H7 (cell line): ENCODE measurements at places on chromosomes 1 and 21. TPM values are rescaled to one million over a fixed set of nuclear protein-coding genes. Genes with fewer than 3 reads are reported as not detected.

ZNF678 gene
- 21.9 and 37.8 TPM in 2 replicates for total RNA-seq

NBPF11 gene
- total RNA-seq = 4.2 and 7.6 TPM in 2 replicates

PTGS2 gene
- 0.38 and 1.7 TPM in 2 replicates for total RNA-seq

ELAPOR1 gene
- 0.07 and 0.10 TPM in 2 replicates for total RNA-seq

NTMT2 gene
- 0.28 TPM in 1 of 2 replicates, not detected in the other for total RNA-seq

A3GALT2 gene
- not detected in 2 replicates for total RNA-seq

OR2T11 gene
- not detected in 2 replicates for total RNA-seq

SCCPDH gene
- 11.1 and 12.2 TPM in 2 replicates for total RNA-seq

DNA sequence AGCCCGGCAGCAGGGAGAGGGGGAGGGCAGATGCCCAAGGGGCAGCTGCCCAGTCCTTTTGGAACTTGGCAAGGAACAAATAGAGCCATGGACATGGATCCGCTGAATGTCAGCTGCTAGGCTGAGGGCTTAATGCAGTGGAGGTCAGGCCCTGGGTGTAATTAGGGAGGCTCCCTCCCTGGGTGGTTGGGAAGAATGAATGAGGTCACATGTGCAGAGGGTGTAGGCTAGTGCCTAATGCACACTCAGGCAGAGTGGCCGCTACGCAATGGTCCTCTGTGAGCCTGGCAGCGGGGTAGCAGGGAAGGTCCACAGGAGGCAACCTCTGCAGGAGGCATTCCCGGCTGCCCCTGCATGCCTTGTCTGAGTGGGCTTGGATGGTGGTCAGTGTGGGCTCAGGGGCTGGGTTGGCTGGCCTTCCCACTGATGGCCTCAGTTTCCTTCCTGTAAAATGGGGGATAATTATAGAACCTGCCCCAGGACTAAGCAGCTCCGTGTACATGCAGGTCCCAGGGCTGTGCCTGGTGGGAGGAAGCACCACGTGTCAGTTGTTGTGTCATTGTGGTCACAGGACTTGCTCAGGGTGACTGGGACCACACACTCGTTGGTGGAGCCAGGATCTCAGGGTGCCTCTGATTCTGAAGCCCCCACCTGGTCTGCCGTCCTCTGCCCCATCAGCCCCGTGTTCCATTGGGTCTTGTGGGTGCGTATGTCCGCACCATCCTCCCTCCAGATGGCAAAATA is 81.6 kb upstream of the ACTL8 start:
- DNase-seq = no peak

GRCh38 chr1:70208292-70208691 is 2.9 kb upstream of the LRRC40 start:
- no peak for DNase-seq

DNA sequence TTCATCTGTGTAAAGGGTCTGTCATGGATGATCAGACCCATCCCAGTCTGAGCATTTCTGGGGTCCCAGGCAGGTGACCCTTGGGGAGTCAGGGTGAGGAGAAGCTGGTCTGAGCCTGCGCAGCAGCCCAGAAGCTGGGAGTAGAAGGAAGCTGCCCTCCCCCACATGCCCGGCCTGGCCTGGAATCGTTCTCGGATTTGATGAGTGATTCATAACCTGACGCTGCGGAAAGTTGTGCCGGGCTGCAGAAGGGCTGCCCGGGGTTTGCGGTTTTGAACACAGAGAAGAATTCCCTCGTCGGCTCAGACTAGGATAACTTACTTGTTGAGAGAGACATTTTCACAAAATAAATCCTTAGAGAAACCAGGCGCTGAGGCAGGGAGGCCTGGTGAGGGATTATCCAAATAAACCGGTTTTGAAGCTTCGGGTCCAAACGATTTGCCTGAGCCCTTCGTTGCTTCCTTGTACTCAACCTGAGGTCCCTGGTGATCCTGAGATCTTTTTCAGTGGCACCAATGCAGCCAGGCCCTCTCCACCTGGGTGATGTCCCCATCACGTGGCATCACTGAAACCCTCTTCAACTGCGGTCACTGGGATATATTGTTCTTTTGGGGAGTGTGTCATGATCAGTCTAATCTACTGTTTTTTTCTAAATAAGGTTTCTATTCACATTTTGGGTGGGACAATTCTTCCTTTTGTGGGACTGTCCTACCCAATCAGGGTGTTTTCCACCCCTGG is 29.2 kb downstream of the EPHB2 start:
- DNase-seq = no peak

GRCh38 chr21:35945089-35945671 is 115.1 kb downstream of the SETD4 start:
- DNase-seq = no peak

DNA sequence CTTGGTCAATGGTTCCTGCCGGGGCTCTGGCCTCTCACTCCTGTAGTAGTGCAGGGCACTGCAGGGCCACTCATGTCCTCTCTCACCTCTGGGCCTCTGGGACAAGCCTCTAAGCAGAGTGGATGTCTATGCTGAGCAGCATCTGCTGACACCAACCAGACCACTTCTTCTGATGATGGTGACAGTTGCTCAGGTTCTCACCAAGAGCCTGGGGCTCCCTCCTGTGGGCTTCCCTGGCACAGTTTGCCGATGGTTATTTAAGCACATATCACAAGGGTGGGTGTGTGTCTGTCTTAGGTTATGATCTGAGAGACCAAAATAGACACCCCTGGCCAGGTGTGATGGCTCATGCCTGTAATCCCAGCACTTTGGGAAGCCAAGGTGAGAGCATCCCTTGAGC is 17.4 kb upstream of the GPR137B start:
- no peak for DNase-seq

DNA sequence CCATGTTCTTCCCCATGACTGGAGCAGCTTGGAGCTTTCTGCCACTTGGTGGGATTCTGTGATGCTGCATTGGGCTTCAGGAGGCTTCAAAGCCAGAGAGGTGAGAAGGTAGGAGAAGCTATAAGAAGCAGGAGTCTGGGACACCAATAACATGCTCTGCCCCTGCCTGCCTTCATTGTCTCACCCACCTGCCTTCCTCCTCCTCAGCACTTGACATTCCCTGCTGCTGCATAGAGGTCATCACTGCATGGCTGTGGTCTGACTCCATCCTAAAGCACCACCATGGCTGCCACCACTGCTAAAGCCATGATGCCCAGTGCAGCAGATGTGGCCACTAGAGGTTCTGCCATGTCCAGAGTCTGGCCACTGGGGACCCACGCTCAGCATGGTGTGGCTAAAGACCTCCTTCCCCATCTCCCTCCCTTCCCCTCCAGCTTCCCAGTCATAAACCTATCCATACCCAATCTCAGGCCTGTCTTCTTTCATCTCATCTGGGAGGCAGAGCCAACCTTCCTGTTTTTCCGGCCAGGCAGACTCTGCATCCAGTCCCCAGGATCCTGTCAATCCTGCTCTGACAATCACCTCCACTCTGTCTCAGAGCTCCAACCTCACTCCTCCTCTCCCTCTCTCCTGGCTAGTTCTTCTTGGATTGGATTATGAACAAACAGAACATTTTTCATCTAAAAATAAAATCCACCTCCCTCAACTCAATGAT is 285.1 kb upstream of the POU3F1 start:
- no peak for DNase-seq

- no peak for DNase-seq
These were observed 16.6 kb downstream of the BCAR3 start for GRCh38 chr1:93665015-93665414.

DNA sequence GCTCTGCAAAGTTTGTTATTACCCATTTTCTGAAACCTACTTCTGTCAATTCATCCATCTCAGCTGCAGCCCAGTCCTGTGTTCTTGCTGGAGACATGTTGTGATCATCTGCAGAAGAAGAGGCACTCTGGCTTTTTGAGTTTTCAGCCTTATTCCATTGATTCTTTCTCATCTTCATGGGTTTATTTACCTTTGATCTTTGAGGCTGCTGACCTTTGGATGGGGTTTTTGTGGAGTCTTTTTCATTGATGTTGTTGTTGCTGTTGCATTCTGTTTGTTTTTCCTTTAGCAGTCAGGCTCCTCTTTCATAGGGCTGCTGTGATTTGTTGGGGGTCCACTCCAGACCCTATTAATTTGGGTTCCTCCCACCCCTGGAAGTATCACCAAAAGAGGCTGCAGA is 164.3 kb downstream of the FCRL5 start:
- DNase-seq = no peak

- DNase-seq = no peak
These were observed 15.0 kb upstream of the SLC6A17 start for GRCh38 chr1:110135246-110135645.

- DNase-seq = no peak
These were observed 32.1 kb downstream of the TGFB2 start for GRCh38 chr1:218377143-218377660.

DNA sequence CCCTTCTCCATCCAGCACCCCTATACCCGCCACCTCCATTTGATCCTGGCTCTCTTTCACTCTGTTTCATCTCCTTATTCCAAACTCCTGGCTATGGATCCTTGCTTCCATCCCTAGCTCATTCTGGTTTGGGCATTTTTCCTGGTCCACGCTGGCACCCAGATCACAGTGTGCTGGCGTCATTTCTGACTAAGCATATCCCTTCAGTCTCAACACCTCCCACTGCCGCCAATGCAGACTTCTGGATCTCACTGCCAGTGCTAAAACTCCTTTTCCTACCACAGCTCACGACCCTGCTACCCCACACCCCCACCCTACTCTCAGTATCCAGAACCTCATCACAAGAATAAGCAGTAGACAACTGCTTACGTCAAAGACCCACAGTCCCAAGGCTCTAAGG is 16.3 kb downstream of the SEC16B start:
- DNase-seq = no peak

DNA sequence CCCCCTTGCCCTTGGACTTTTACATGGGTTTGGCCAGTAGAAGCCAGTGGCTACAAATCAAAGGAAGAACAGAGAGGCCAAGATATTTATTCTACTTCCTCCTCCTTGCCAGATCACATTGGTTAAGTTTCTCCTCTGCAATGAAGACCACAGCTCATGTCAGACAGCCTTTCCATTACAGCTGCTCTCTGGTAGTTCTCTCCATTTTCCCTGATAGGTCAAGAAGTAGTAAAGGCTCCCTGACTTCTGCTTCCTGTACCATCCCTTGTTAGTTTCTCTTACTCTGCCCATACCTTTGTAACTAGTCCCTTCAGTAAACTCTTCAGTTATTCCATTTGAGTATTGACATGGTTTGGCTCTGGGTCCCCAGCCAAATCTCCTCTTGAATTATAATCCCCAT is 27.8 kb downstream of the NME7 start:
- no peak for DNase-seq

GRCh38 chr1:97384294-97384968 is 536.4 kb downstream of the DPYD start:
- no peak for DNase-seq

GRCh38 chr21:45544449-45545235 is 2.4 kb upstream of the SLC19A1 start:
- peak; percentile 62 for DNase-seq

- no peak for DNase-seq
These were observed 2.2 kb downstream of the PALMD start for GRCh38 chr1:99648107-99648506.

DNA sequence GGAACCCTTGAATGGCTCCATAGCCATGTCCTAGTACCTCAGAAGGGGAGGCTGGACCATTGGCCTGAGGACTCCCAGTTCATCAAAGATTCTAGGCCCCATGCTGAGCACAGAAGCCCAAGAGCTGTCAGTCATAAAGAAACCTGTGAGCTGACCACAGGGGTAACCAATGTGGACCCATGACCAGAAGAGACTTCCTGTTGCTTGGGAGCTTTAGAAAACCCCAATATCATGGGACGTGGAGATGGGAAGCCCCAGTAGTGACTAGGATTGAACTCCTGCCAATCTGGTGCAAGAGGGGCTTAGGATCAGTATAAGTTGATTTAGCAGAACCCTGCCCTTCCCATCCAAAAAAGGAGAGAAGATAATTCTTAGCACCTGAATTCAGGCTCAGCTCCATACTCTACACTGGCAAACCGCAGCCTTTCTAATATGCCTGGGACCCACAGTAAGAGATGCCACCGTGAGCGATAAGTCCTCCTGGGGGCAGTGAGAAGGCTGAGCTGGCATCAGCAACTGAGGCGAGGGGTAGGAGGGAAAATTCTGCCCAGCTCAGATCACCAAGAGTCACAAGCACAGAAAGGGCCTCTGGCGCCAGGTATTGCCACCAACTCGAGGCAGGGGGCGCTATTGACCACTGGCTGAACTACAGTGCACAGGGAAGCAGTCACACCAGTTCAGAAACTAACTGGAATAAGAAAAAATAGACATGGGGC is 108.9 kb downstream of the CAPN8 start:
- peak; percentile 87 for DNase-seq

- DNase-seq = no peak
These were observed 479.0 kb downstream of the PTBP2 start for GRCh38 chr1:97200595-97200994.

DNA sequence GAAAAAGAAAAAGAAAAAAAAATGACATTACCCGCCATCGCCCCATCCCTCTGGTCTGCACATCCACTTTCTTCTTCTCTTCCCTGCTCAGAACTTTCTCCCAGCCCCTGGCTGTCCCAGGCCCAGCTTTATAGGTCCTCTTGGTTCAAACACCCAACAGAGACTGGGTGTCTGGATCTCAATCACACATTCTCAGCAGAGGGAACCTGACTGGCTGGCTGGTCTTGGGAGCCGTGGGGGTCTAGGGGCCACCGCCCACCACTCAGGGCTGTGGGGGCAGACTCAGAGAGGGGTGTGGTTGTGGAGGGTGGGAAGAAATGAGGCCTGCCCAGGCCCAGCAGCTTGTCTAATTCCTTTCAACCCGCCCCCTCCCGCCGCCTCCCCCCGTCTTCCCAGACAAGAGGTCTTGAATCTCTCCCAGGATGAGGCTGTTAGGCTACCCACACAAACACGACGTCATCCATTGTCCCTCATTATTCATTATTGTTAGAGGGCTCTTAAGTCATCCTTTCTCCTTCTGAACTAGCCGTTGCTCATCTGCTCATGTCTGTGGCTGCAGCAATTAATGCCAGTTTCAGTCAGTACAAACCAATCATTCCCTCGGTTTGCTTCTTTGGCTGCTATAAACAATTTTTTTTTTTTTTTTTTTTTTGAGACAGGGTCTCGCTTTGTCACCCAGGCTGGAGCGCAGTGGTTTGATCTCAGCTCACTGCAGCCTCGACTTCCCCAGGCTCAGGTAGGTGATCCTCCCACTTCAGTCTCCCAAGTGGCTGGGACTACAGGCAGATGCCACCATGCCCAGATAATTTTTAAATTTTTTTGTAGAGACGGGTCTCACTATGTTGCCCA is 40.6 kb upstream of the CLIC4 start:
- DNase-seq = peak; percentile 77

DNA sequence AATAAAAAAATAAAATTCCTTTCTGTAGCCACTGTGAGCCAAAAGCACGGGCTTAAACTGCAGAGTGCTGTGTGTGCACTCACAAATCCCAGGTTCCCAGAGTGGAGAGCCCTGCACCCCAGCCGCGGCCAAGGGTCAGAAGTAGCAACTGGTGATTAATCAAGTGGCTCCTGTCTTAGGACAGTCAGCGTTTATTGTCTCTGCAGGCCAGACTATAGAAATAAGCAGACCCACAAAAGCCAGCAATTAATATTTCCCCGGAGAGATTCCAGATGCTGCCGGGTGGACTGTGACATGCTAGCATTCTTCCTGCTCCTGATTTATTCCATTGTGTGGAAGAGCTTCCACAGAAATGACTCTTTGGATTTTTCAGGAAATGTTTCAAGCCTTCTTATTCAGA is 412.2 kb downstream of the KIF26B start:
- DNase-seq = no peak

GRCh38 chr1:25205786-25206185 is 26.5 kb downstream of the SYF2 start:
- no peak for DNase-seq

GRCh38 chr1:62597281-62597680 is at the start of gene ANGPTL3:
TSS of gene ANGPTL3 (plus strand) at chr1:62597520. CDS start at chr1:62597567, 47 bp downstream.
- no peak for DNase-seq
